ENCODE measurements at places on chromosomes 16 and 17.

DNA sequence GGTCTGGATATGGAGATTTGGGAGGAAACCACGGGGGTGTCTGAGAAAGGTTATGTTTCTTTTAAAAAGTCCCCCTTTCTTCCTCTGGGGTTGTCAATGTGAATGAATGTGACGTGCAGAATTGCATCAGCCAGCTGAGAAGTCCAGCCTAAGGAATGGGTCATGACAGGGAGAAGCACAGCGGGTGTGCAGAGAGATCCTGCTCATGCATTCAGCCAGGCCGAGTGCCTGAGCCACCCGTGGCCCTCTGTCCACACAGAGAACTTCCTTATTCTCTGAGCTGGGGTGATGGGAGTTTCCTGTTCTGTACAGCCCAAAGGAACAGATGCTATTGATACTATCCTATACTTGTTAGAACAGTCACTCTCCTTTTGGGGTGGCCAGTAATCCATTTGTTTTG is 117.9 kb downstream of the CPPED1 start:
- DNase-seq, result no peak

- no peak for DNase-seq
Observed at GRCh38 chr17:1558401-1558800, 4.2 kb downstream of the PITPNA start.

DNA sequence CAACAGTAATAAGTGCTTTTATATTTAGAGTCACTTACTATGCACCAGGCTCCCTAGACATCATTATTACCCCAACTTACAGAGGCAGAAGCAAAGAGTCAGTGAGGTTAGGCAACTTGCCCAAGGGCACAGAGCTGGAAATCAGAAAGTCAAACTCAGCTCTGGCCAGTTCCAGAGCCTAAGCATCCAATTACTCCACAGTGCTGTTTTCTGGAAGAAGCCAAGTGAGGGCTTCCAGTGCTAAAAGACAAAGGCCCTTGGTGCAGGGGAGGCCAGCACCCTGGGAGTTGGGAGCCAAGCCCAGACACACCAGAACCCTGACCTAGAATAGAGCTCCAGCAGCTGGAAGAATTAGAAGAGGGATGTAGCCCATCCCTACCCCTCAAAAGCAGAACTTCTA is 40.2 kb downstream of the C17orf67 start:
- DNase-seq, result no peak

DNA sequence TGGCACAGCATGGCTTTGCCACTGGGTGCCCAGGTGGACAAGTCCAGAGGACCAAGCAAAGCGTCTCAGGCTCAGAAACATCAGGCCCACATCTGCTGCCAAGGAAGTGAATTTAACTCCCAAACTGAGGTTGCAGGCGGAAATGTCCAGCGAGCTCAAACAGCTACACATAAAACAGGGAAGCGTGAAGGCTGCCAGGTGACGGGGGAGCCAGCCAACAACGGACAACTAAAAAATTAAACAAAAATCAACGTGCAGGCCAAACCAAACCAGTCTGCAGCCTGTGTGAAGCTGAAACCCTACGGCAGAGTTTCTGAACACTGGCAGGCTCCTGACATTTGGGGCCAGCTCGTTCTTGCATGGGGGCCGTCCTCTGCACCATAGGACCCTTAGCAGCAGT is 2.5 kb downstream of the TK1 start:
- DNase-seq, result no peak

DNA sequence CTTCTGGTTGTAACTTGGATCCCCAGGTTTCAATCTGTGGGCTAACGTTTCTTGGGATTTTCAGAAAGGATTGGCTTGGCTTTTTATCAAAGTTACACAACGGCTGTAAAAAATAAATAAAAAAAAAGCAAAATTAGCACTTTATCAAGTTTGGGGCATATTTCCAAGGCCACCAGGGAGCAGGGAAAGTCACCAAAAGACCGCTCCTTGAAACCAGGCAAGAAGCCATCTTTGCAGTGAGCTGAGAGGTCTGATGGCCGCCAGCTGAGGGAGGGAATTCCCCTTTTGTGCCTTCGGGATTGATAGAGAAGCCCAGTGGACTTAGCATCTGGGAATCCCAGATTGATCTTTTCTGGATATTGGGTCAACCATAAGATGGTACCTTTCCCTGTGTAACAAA is 192.2 kb downstream of the WWOX start:
- DNase-seq, result no peak

- DNase-seq, result no peak
Observed at GRCh38 chr16:75627851-75628250, 4.8 kb upstream of the ADAT1 start.

- no peak for DNase-seq
Observed at GRCh38 chr16:87806641-87807546, 41.1 kb upstream of the KLHDC4 start.

DNA sequence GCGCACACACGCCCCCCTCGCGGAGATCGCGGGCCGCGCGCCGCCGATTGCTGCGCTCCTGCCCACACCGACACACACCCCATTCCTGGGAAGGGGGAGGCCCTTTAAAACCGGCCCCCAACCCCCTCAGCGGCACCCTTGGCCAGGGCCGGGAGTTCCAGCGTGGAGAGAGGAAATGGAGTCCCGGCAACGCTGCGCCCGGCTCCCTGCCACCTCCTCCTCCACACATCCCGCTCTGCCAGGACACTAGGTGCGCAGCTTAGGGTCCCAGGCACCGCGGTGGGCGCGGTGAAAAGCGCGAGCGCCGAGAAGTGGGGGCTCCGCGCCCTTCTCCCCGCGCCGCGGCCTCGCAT is 397 bp downstream of the CDC42EP4 start:
- no peak for DNase-seq

DNA sequence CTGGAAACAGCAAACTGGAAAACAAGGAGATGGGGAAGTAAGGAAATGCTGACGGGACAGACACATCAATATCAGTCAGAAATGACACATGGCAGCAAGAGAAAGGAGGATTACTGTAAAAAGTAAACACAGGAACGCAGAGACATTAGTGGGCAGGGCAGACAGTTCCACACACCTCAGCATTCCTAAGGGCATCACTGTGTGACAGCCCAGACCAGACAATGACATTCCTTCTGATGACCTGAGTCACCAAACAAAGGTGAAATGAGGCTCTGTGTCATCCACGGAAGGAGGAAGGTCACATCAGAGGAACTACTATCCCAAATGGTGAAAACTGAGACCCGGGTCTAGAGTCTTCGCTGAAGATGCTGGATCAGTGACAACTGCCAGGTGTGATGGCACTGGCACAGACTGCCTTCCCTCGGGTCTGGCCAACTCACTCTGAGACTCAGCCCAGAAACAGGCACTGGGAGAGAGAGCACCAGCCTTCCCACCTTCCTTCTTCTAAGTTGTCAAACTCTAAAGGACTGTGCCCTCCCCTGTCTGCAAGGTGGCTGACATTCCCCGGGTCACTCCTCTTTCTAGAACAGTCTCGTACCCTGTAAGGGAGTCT is 36.7 kb downstream of the TK2 start:
- DNase-seq, result no peak

- no peak for DNase-seq
Observed at GRCh38 chr17:44981221-44981968, 13.3 kb upstream of the C1QL1 start.

DNA sequence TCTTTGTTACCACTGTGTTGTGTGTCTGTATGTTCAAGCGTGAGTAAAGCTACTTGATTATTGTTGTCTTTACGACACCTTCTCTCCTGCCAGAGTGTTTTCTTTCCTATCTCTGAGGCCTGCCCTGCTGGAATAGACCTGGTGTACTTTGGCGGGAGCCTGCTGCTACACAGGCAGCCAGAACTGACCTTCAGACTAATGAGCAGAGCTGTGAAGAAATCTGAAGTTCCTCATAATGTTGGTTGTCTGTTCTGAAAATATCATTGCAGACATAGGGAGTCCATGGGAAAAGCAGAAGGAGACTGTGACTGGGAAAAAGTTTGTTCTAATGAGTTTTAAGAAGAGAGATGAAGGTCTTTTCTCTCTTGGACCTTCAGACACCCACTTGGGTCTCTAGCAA is 9.8 kb downstream of the RHOT1 start:
- DNase-seq, result no peak

GRCh38 chr17:37691807-37692206 is 48.6 kb upstream of the DDX52 start:
- DNase-seq, result no peak

- DNase-seq, result no peak
Observed at GRCh38 chr16:4338125-4338582, 13.0 kb downstream of the PAM16 start.

- DNase-seq, result peak; percentile 36
Observed at GRCh38 chr17:51427856-51428255, 167.5 kb downstream of the UTP18 start.

DNA sequence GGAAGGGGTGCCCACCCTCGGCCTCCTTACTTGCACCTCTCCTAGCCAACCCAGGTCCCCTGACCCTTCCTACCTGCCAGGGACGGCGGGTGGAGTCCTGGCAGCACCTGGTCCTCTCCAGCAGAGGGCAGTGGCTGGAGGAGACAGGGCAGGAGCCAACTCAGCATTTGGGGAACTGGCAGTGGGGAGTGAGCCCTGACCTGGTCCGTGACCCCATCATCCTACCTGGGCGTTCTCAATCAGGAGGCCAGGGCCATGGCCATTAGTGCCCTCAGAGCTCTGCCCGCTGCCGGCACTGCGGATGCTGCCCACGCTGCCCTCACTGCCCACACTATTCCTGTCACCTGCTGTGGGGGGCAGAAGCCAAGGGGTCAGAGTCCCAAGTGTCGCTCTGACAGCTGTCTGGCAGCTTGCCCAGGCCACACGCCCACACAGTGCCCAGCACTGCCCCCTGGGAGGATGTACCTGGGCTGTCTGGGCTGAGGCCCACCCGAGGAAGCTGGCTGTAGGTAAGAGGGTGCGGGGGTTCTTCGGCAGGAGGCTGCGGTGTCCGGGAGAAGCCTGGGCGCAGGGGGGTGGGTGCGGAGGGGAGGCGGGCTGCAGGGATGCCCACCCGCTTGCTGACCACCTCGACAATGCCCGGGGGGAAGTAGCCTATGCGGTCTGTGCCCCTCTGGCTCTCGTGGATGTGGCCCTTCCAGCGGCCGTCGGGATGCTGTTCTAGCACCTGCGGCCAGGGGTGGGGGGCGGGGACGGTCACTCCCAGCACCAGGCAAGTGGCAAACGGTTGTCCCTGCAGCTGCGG is 10.8 kb downstream of the CASKIN2 start:
- no peak for DNase-seq

- DNase-seq, result no peak
Observed at GRCh38 chr17:31357091-31357490, 34.4 kb upstream of the RAB11FIP4 start.

GRCh38 chr17:4509923-4510617 is 11.4 kb downstream of the SPNS2 start:
- DNase-seq, result no peak

DNA sequence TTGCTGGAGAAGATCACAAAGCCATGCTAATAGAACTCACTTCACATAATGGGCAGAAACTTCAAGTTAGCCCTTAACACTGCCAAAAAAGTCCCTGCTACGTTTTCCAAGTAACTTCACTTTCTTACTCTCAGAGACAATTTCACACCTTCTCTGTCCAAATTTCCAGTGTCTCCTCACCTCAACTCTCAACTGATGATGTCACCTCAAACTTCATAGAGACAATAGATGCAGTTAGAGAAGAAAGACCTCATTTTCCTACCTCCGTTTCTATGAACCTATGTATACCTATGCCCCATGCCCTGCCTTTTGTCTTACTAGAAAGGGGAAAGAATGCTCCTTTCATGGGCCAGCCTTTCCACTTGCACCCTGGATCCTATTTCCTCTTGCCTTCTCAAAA is 14.2 kb upstream of the EFCAB3 start:
- DNase-seq, result no peak

GRCh38 chr17:73210002-73210678 is 17.3 kb downstream of the COG1 start:
- no peak for DNase-seq

- DNase-seq, result no peak
Observed at GRCh38 chr16:28569021-28569420, 15.3 kb downstream of the SGF29 start.

- DNase-seq, result no peak
Observed at GRCh38 chr17:1546292-1546922, 16.2 kb downstream of the PITPNA start.

GRCh38 chr17:66326476-66327047 is 24.1 kb downstream of the PRKCA start:
- no peak for DNase-seq

DNA sequence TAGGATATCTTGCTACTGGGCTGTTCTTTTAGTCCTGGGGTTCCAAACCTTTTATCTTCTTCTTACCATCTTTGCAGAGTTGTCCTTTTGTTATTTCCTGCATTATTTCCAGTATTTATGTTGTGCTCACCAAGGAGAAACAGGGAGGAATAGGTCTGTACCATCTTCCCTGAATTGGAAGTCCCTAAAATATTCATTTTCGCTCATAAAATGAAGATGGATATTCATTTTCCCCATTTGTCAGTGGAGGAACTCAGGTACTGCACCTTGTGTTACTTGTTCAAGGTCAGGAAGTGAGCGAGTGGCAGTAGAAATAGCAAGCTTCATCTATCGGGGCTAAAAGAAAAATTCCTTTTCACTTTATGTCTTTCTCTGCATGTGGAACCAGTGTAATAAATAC is 989.7 kb downstream of the CDH11 start:
- DNase-seq, result no peak

DNA sequence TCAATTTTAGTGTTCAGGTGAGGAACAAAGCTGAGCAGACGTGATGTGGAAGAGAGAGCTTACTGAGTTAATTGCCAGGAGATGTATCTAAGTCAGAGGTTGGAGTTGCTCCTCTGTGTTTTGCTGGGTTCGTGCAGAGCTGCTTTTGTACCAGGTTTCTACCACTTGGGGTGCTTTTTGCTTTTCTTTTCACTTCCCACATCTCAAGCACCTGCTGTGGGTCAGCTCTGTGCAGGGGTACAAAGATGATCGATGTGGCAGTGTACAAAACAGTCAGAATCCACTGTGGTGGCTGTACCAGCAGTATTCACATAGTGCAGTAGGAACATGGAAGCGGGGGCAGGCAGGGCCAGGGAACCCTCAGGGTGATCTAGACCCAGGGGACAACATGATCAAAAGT is 14.8 kb downstream of the UNK start:
- no peak for DNase-seq

- DNase-seq, result no peak
Observed at GRCh38 chr16:53745753-53746266, 41.9 kb downstream of the FTO start.

DNA sequence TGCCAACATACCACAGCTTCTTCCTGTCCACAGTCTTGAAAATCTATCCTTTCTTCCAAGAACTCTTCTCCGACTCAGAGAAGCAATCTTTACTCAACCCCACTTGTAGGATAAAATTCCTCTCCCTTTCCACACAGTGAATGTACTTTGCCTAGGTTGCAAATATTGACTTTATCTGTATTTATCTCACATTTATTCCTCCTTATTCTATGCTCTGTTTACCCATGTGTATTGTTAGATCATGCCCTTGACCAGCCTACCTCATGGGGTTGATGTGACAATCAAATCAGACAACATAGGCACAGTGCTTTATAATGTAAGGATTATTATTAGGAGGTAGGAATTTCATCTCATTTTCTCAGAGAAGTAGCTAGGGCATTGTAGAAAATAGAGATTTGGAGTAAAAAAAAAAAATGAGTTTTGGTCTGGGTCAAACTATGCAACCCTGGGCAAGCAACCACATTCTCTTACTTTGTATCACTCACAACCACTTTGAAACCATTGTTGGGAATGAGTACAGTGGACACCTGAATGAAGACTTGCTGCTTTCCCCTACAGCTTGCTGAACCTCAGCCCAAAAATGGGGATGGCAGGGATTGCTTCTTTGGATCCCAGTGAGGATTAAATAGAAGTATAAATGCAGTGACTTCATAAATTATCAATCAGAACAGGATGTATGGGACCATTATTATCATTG is 9.1 kb upstream of the SLC35B1 start:
- DNase-seq, result no peak

All from stimulated activated CD8-positive, alpha-beta memory T cell treated with anti-CD3 and anti-CD28 coated beads, Interleukin-7, amount 100 ng/mL, for 48 hours (primary cell).